Heart right ventricle (tissue), 16 donors: ENCODE measurements at places on chromosomes 1 and 21. TPM values are rescaled to one million over a fixed set of nuclear protein-coding genes. Genes with fewer than 3 reads are reported as not detected.

TMEM82 gene
- total RNA-seq: not detected

ZSWIM5 gene
- total RNA-seq: 0.66 TPM

SLC1A7 gene
- 0.50 TPM for total RNA-seq

SYNC gene
- total RNA-seq: 12.7 TPM

ICOSLG gene
- 6.2 TPM for total RNA-seq

IQGAP3 gene
- 0.13 TPM for total RNA-seq

OPRD1 gene
- not detected for total RNA-seq

GRCh38 chr1:85983316-85983715 is 173.3 kb downstream of the COL24A1 start:
- no peak for DNase-seq

- DNase-seq: no peak
Observed at GRCh38 chr1:210981490-210981889, 152.5 kb downstream of the KCNH1 start.

DNA sequence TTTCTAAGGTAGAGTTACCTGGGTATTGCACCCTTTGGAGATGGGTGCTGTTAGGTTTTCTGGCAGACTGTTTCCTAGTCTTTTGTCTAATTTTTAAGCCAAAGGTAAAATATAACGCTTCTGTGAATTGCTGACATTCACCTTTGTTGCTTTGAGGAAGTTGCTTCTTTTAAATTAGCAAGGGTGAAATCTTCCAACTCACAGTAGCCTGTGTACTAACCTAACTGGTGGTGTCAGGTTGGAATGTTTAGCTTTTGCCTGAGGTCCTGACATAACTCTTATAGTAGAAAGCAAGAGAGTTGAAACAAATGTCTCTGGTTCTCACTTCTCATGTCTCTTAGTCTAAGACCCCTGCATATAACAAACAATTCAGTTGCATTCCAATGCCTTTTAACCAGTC is 61.1 kb upstream of the LPGAT1 start:
- no peak for DNase-seq

- DNase-seq: no peak
Observed at GRCh38 chr1:179195376-179195775, 34.1 kb downstream of the ABL2 start.

- no peak for DNase-seq
Observed at GRCh38 chr1:47631411-47631995, 193.7 kb downstream of the FOXD2 start.

DNA sequence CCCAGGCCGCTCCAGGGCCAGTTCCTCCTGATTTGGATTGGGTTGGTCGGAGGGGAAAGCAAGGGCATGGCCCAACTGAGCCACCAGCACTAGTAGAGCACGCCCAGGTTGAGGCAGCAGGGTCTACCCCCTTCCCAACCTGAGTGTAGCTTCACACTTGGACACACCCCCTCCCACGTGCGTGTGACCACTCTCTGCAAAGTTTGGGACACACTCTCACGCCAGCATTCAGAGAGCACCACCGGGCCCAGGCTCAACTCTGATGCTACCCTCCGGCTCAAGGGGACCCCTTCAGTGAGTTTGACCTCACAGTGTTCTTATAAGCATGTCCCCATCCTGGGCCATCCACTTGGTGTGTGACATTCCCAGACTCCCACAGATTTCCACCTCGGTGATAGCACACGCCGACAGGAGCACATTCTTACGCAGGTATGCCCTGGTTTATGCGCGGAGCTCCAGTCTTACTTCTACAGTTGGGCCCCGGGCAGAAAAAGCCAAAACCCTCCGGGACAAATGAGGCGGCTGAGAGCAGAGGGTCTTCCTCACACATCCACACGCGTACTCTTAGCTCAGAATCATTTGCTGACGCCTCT is 3.0 kb upstream of the DMRTA2 start:
- DNase-seq: no peak

DNA sequence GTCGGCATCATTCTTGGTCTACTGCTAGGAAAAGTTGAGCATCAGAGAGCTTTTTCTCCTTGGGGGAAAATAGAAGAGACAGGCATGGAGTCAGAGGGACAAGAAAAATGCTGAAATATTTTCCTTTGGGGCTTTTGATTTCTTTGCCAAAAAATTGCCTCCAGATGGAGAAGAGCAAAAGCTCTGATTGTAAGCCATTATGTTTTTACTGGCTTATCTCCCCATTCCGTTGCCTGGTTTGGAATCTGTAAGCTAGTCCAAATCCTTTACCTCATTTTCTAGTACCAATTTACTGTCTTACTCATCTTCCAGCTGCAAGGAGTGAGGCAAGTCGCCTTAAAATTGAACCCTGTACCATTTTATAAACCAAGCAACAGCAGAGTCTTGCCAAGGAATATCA is 23.3 kb upstream of the NBL1 start:
- no peak for DNase-seq

GRCh38 chr1:206706298-206706791 is 21.6 kb downstream of the MAPKAPK2 start:
- DNase-seq: no peak

DNA sequence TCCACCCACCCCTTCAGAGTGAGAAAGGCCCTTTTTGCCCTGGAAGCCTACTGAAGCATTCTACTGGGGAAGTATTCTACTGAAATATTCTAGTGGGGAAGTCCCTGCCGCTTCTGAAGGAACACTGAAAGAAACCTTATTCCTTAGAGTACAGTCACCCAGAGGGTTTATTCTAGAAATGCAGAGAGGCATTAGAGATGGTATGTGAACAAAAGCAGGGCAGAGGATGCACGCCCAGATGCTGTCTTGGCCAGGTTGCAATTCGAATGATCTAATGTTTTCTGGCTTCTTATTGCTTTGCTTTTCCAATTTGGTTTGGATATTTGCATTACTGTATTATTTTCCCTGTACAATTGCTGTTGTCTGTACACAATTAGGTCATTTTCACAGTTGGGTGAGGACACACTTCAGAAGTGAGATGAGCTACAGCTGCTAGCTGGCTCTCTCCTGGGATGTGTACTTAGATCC is 37.1 kb downstream of the CCN1 start:
- DNase-seq: no peak

DNA sequence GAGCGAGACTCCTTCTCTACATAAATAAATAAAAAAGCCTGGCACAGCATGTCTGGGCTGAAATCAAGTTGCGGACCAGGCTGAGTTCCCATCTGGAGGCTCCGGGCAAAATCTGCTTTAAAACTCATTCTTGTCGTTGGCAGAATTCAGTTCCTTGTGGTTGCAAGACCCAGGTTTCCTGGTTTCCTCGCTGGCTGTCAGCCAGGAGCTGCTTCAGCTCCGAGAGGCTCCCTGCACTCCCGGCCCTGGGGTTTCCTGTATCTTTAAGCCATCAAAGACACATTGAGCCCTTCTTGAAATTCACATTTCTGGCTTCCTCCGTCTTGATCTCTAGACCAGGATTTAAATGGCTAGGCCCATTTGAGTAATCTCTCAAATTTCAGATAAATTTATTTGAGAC is 20.6 kb upstream of the SCCPDH start:
- no peak for DNase-seq

- DNase-seq: no peak
Observed at GRCh38 chr21:15183813-15184257, 119.0 kb upstream of the NRIP1 start.
